ENCODE measurements at places on chromosomes 11 and 22.

DNA sequence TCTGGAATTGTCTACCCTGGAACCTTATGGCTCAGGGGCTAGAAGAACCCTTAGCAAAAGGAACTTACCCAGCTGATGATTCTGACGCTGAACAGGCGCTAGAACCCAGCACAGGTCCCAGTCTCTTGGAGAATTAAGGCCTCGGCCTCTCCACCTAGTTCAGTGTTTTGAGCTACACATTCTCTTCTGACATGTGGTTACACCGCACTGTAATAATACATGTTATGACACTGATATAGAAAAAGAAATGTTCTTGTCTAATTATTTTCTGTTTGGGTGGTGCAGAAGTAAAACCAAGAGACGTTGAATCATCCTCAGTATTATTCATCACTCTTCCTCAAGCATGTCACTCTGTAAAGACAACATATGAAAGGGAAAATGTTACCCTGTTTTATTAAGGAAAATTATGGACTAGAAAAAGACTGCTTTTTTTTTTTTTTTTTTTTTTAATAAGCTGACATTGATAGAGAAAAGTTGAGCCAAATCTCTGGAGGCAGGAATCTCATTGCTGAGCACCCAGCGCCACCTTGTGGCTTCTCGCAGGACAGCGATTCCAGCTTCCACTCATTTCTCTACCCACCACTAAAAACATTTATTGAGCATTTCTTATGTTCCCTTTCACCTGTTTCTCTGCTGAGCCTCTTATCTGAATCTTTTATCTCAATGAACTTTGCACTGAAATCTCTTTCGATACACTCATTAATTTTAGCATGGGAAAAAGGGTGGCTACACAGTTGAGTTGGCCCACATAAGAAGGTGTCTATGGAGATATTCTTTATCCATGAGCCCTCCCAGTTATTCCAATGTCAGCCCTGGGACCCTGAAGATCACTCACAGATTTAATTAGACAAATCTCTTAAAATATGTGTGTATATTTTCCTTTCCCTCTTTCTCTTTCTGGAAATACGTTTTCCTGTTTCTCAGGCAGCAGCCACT, 12.6 kb upstream of the APLNR start:
- DNase-seq, result no peak

- no peak for DNase-seq
Measured at GRCh38 chr22:25395915-25396314, 168.6 kb upstream of the GRK3 start.

- no peak for DNase-seq
Measured at GRCh38 chr11:30106222-30107181, 89.7 kb upstream of the KCNA4 start.

- no peak for DNase-seq
Measured at GRCh38 chr11:295351-296170, 3.8 kb downstream of the IFITM5 start.

DNA sequence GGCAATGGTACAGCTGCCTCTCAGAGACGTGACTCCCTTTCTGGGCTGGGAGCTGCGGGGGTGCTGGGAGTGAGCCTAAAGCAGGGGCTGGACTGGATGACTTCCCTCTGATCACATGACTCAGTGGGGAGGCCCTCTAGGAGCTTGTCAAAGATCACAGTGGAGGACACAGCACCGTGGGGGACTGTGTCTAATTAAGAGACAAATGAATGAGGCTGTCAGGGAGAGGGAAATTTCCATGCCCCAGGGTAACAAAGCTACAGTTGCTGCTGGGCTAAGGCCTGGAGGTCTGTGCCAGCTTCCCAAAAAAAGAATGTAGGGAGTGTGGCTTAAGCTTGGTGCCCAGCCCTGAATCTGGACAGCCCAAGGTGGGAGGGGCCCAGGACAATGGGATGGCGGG, 262.8 kb upstream of the PLET1 start:
- no peak for DNase-seq

GRCh38 chr11:33001751-33002542, 13.7 kb upstream of the DEPDC7 start:
- no peak for DNase-seq

DNA sequence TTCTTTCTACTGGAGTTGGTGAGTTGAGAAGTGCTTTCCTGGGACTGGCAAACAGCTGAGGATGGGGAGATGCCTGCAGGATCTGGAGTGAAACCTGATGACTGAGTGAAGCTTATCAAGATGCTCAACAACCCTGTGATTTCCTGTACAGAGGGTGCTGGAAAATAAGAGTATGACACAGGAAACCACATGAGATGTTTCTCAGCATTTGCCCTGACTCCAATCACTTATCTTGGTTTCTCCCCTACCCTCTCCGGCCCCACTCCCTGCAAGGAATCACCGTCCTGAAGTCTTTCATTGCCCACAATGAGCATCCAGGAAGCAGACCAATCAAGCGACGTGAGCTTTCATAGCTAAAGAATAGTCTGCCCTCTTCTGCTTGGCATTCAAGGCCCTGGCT, at the start of gene MRGPRX2:
MRGPRX2 (minus strand) TSS at position 89 of the 400 bp plus-strand sequence. CDS start 4,315 bp downstream, outside the sequence.
- no peak for DNase-seq

DNA sequence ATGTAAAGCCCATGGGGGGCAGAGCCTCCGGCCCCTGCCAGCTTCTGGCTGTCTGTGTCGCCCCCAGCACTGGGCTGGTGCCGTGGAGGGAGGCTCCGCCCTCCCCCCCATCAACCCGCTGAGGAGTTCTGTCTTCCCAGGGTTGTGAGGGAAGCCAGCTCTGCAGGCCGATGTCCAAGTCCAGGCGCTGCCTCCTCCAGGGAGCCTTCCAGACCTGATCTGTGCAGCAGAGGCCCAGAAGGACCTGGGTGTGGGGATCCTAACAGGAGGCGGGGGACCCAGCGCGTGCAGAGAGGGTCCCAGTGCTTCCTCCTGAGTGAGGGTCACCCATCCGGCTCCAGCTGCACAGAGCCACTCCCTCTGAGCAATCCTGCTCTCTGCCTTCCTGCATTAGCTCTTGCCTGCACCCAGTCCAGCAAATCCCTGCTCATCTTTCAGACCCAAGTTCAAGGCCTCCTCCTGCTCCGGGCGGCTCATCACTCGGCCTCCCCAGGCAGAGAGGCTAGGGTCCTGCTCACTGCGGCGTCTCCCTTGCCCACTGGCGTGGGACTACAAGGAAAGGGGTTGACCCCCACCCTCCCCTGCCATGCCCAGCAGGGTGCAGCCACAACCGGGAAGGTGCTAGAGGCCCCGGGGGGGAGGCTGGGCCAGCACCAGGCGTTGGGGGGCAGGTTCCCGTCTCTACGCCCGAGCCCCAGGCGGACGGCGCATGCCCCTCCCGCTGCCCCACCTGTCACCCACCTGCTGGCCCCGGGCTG, 16.4 kb downstream of the PRR33 start:
- DNase-seq, result no peak

- no peak for DNase-seq
Measured at GRCh38 chr22:26326803-26327202, 102.3 kb upstream of the ASPHD2 start.

DNA sequence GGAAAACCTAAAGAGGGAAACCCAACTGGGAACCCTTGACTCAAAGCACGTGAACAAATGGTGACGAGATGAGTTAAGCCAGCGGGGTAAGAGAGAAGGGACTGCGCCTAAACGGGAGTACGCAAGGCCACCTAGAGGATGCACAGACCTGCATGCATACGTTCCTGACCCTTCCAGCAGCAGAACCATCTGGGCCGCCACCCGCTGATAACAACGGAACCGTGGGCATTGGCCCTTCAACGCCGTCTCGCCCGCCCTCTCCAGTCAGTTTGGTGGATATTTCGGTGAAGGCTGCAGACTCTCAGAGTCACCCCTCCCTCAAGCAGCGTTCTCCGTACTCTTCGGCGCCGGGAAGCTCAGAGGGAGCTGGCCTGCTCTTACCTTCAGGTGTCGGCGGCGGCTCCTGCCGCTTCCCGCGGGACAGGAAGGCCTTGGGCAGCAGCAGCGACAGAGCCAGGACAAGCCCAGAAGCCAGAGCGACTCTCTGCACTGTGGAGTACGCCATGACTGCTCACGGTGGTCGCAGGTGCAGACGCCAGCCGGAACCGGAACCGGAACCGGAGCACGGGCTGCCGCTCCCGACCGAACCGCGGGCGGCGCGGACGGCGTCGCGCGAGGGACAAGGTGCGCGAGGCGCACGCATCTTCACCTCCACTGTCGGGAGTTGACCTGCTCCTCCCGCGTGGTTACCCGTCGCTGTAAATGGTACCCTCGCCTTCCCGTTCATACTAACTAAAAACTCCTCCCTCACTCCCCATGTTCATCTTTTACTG, at the start of gene RIC3:
RIC3 (minus strand) TSS at position 541 of the 773 bp plus-strand sequence; CDS start at position 505, 36 bp downstream.
- DNase-seq, result no peak

- DNase-seq, result no peak
Measured at GRCh38 chr22:40123387-40123786, 54.3 kb upstream of the TNRC6B start.

DNA sequence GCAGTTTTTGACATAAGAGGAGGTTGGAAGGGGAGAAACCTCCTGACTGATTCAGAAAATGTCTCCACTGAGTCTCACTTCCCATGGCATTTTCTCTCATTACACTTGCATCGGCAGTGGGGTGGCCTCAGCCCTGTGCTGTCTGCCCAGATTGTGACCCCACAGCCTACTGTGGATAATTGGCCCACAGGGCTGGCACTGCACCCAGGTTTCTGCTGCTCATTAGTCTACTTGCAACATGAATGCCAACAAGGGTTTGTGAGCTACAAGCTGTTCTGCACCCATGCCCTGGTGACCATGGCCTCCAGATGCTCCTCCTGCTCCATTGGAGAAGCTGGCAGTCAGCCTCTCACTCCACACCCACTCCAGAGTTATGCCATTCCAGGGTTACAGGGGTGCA, 296.0 kb downstream of the CTTN start:
- DNase-seq, result no peak

DNA sequence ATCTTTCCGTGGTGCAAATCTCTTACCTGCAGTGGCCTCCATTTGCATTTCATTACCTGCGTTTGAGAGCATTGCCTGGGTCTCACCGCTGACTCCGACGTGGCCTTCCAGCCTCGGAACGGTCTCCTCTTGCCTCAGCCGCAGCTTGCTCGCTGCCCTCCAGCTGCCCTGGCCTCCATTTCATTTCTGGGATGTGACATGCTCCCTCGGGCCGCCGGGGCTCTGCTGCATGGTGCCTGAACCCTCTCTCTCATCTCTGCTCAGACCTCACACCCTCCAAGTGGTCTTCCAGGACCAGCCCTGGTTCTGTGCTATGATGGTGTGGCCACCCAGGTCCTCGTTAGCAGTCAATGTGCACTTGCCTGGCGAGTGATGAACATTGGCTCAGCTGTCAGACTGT, 229.2 kb downstream of the TBC1D22A start:
- DNase-seq, result no peak

DNA sequence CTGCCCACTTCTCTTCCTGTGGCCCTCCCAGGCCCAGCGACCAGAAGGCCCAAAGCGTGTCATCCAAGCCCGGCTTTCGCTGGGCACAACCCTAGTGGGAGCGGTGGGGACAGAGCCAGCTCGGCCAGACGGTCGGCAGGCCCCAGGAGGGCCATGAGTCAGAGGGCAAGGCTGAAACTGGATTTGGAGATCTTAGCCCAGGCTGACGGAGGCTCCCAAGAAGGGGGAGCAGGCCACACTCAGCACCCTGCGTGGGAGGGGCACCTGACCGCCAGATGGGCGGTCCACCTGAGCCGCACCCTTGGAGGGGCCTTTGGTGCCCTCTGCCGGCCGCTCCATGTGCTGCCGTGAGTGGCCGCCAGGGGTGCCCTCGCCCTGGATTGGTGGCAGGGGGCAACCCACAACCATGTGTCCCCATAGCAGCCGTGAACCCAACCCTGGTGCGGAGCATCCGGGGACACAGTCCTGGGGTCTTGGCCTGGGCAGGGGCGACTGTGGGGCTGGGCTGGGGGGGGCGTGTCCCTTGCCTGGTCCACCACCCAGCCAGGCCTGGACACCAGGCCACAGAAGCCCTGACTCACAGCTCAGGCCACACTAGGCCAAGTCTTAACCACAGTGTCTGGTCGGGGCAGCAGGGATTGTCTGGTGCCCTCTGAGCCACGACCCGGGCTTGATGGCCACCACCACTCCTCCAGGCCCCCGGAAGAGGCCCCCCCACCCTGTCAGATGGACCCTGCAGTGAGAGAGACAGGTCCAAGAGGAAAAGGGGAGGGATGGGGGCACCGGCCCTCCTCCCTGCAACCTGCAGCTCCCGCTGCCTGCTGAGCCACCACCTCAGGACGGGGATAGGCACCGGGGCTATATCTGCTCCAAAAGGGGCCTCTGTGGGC, 19.2 kb upstream of the TALDO1 start:
- DNase-seq, result peak; percentile 64

DNA sequence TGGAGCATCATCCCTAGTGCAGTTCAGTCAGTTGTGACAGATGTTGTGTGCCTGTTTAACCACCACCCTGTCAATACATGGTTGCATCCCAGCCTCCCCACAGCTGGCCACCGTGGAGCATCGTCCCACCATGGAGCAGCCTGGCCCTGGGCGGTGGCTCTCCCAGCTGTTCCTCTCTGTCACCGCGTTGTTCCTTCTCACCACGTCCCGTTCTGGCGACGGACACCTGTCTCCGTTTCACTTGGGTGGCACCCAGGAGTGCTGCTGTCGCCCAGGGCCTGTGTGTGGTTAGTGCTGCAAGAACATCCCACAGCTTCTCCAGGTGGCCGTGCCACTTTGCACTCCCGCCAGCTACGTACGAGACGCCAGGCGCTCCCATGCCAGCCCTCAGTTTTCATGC, 26.5 kb downstream of the MUC6 start:
- DNase-seq, result no peak

GRCh38 chr11:56855217-56855616, 106.7 kb upstream of the OR9G4 start:
- DNase-seq, result no peak

DNA sequence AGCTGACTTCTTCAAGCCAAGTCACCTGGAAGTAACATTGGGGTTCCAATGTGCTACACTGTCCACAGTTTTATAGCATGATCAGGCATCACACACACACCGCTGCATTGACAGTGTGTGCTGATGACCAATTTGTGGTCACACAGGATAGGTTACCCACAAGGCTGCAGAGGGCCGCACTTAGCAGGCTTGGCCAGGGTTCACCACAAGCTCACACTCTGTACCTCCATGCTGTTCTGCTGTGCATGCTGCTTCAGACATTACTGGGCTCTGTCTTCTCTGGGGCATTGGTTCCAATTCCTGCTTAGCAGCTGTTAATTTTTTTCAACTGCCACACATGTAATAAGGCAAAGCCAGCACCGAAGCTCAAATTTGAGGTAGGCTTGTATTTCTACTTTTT, 11.0 kb upstream of the NRIP3 start:
- DNase-seq, result no peak

DNA sequence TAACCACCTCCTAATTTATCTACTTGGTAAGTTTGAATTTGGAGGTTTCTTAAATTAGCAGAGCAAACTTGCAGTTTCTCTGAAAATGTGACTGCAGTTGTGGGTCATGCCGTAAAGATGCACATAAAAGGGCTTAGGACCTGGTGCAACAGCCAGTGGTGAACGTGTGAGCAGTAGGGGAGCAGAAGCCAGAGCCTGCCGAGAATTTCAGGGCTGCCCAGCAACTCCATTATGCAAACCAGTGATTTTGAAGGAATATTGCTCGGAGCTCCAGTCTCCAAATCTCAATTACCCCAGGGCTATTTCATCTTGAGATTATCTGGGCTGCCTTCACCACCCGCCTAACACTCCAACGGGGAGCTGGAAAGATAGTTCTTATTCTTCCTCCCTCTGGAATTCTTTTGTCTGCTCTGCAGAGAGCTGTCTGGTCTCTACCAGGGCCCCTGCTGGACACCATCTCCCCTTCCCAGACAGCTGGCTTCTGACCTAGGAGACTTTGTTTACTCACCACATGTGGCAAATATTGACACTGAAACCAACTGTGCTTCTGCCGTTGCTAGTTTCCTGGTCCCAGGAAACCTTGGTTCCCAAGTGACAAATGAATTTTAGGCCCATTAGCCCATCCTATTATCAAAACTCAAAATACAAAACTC, 93.9 kb downstream of the DSCAML1 start:
- DNase-seq, result no peak

All from stimulated activated CD4-positive, alpha-beta T cell treated with anti-CD3 and anti-CD28 coated beads, Interleukin-1b, Interleukin-23, amount 100 ng/mL, for 1 hour (primary cell).